Natural killer cell (primary cell): ENCODE measurements at places on chromosomes 7 and 10. TPM values are rescaled to one million over a fixed set of nuclear protein-coding genes. Genes with fewer than 3 reads are reported as not detected.

OR2F1 gene
- not detected for total RNA-seq

- no peak for DNase-seq
These were observed 499.9 kb downstream of the AUTS2 start for GRCh38 chr7:70098133-70098561.

DNA sequence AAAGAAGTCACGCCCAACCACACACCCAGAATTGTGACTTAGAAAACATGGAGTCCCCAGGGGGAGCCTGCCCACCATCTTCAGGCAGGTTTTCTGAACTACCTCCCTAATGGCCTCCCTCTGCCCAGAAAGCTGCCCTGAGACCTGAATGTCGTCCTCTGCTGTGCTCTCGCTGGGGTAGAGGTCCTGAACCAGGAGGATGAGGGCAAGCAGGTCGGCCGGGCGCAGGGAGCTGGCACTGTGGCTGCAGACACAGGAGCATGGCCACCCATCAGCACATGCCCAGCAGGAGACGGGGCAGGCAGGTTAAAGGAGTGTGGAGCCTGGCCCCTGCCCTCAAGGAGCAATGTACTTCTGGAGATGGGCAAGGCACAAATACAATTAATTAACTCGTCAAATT is 15.4 kb upstream of the PYROXD2 start:
- no peak for DNase-seq

GRCh38 chr10:77027576-77027975 is 610.0 kb downstream of the KCNMA1 start:
- no peak for DNase-seq

DNA sequence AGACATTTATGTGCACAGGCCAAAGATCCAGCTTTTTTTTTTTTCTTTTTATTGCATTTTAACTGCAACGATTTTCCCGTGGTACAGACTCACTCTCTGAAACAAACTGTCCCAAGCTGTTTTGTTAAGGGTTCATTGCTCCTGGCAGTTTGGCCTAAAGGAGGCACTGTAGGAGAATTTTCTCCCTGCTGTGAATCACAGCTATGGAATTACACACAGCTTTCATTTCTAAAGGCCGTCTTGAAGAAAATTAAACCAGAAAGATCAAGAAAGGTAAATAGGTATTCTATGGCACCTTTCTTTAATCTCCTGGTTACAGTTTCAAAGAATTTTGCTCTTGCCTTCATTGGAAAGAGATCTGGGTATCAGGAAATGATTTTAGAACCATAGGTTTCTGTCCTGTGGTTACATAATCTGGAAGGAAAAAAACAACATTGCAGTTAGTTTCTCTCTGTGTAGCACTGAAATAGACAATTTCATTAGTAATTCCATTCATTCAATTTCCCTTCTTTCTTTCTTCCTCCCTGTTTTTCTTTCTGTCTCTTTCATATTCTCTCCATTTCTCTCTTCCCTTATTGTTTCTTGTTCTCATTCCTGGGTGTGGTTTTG is 51.2 kb downstream of the PDK4 start:
- DNase-seq, result no peak

DNA sequence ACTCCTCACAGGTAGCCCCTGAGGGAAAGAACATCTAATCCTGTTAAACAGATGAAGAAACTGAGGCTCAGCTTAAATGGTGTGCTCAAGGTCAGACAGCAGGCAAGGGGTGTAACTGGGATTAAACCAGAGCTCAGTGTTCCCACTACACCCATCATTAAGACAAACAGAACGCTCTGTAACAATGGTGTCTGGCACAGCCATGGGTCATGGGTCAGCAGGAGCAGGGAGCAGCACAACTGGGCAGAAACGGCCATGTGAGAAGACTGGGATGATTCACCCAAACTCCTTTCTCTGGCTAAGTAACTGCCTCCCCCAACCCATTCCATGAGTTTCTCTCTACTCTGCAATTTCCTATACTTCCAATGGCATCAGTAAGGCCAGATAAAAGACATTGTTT is 85.5 kb upstream of the PDE1C start:
- no peak for DNase-seq

CTAGE8 gene
- total RNA-seq, result 0.66 TPM

DNA sequence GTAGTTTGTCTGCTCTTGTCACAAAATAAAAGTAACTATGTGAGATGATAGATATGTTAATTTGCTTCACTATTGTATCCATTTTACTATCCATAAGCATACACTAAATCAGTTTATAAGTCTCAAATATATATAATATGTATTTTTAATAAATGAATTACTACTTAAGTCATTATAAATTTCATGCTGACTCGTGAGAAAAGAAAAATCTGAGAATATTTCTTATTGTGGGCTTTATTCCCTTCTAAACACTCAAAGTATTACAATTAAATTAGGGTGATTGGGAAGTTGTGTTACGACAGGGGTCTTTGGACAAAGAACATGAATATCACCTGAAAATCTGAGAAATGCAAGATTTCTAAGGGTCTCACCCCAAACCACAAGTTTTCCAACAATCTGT is 48.7 kb upstream of the RELN start:
- DNase-seq, result no peak
